ENCODE measurements at places on chromosomes 5 and 9. TPM values are rescaled to one million over a fixed set of nuclear protein-coding genes. Genes with fewer than 3 reads are reported as not detected.

- DNase-seq, result no peak
Observed at GRCh38 chr9:84744195-84744594, 74.7 kb downstream of the NTRK2 start.

Gene ENTPD8
- 3.5 TPM for total RNA-seq

DNA sequence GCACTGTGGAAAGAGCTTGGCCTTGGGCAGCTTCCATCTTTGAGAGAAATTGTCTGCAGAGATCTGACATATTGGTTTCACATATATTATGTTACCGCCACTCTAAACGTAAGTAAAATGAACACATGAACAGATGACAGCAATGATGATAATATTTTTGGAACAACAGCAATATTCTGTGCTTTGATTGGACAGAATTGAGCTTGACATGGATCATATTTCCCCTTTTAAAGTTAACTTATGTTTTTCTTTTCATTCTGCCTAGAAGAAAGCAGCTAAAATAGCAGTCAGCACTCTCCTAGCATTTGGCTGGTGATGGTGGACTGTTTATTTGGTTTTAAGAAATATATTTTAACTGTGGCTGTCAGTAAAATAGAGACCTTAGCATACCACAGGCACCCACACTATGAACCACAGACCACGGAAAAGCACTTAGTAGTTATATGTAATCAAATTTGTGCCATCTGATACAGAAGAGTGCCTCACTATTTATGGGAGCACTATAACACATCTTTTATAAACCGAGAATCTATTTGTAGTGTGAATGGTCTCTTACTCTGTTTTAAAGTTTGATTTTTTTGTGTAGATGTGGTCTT, 1.8 kb upstream of the CFAP95 start:
- no peak for DNase-seq

Gene PHF24
- 0.88 TPM for total RNA-seq

Gene C5orf52
- total RNA-seq, result not detected

GRCh38 chr5:66826696-66827095, 230.5 kb downstream of the MAST4 start:
- DNase-seq, result no peak

GRCh38 chr5:103216137-103216536, 42.4 kb upstream of the MACIR start:
- no peak for DNase-seq

DNA sequence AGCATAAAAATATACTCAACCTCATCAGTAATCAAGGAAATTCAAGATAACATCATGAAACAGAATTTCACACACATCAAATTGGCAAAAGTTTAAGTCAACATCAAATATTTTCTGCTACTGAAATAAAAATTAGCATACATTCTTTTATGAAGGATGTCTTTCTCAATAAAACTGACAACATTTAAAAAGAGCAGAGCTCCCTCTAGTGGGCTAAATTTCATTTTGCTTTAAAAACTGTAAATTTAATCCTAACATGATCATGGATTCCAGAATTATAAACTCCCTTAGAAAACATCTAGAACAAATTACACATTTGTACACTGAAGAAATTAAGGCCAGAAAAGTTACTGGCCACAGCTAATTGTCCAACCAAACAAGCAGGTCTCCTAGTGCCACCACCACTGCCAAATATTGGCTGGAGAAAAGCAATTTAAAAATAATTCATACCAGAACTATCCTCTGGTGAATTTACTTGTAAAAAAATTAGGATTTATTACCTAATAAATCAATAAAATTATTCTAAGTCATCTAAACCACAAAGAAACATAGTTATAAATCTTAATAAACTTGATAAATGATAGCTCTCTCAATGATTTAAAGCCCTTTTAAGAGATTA, 31.2 kb downstream of the DEPDC1B start:
- no peak for DNase-seq

DNA sequence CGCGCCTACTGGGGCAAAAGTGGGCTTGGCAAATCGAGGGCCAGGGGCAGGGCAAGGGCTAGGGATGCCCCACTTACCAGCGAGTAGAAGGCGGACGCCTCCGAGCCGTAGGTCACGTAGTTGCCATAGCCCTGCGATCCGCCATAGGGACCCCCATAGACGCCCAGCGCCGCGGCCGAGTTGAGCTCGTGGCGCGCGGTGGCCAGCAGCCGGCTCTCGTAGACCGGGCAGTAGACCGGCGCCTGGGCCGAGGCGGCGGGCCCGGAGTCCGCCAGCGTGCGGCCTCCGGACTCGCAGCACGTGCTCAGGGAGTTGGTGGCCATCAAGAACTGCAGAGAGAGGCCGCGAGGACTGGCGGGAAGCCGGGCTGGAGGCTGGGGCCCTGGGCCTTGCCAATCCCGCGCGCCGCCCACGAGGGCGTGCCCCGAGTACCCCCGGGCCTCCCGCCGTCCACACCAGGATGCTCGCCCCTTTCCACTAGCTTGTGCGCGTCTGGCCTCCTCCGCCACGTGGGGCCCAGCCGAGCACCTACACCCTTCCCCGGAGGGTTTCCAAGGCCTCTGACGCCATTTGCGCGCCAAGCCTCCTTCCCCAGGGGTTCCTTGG, 891 bp downstream of the IRX4 start:
- no peak for DNase-seq

GRCh38 chr9:76562511-76562911, 103.5 kb downstream of the GCNT1 start:
- DNase-seq, result no peak

Gene FOXI1
- not detected for total RNA-seq

DNA sequence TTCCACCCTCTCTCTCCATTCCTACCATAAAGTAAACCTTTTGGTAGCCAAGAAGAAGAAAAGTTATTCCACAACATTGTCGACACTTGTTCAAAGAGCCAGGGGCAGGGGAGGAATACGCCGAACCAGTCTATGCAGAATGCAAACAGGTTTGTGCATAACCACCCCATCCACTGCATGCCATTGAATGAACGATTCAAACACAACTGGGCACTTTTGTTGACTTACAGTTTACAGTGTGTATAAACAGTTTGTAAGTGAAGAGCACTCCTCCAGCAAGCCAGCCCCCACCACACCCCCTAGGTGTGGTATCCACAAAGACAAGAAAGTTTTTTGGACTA, 6.8 kb upstream of the S1PR3 start:
- DNase-seq, result peak; percentile 29

Gene DPYSL3
- total RNA-seq, result 36.0 TPM

DNA sequence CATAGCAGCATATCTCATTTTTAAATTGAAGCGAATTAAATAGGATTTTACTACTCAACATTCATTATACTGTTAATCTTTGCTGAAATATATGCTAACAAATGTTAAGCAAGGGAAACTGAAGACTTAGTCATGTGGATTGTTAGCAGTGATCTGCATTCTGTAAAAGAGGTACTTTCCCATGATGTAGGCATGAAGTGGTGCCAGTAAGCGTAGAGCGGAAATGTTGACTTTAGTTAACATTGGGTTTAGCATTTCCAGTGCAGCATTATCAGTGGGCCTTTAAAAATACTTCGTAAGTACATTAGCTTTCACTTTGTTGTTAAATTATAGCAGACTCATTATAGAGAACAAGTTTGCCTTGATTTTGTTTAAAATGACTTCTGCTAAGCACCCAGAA, 130.3 kb downstream of the CDC42SE2 start:
- DNase-seq, result no peak

- no peak for DNase-seq
Observed at GRCh38 chr5:124655251-124655917, 91.1 kb downstream of the ZNF608 start.

Gene CCL27
- 0.43 TPM for total RNA-seq

DNA sequence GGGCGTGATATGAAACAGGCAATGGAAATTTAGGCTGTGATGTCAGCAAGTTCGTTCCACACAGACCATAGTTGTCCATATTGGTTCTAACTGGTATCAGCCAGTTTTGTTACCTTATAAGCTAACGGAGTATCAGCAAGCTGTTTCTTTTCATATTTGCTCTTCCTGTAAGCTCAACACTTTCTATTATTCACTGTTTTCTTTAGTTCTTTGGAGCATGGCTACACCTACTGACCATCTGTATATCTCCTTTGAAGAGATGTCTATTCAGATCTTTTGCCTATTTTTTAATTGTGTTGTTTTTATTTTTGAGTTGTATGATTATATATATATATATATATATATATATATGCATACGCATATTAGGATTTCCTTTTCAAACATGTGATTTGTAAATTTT, 1057.2 kb upstream of the CDH10 start:
- no peak for DNase-seq

Gene CD180
- not detected for total RNA-seq

Gene TRPM6
- total RNA-seq, result 16.9 TPM

- DNase-seq, result no peak
Observed at GRCh38 chr9:94772144-94772543, 45.6 kb downstream of the AOPEP start.

Gene OLFM1
- 9.7 TPM for total RNA-seq

DNA sequence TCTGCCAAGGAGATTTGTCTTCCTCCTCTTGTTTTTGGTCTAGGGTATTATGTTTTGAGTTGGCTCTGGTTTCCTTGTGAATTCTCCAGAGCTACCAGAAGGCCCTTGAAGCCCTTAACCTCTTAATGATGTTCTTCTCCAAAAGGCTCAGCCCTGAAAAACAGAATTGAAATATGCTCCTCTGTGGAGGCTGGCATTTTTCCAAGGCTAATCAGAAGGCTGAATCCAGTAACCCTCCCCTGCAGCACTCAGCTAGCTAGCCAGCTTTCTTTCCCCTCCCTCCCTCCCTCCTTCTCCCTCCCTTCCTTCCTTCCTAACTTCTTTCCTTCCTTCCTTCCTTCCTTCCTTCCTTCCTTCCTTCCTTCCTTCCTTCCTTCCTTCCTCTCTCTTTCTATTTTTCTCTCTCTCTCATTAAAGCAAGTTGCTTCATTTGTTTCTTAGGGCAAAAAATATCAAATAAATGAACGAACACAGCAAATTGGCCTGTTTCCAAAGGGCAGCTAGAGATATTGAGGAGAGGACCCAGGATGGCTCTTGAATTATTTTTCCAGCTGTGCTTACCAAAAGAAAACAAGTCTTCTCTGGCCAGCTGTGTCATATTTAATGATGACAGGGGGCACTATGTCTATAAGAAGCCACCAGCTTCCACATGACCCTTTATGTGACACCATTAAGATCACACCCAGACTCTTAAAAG, 38.7 kb downstream of the JAKMIP2 start:
- no peak for DNase-seq

GRCh38 chr9:69542942-69543704, 129.0 kb downstream of the APBA1 start:
- DNase-seq, result no peak
